Brain pericyte (primary cell): ENCODE measurements at places on chromosomes 5 and 9.

DNA sequence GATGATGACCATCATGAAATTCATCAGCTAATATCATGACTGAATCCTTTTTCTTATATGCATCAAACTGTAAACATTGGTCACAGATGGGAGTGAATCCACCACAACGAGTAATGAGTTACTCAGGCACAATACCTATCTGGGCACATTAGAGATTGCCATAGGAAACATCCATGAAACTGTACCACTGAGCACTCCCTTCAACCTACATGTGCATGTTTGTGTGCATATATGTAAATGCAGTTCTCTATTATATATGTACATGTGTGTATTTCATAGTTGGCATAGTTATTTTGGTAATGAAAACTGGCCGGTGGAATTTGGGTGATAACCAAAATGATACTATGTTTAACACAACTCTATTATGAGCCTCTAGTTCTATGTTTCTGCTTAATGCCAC is 387.3 kb upstream of the ARRDC3 start:
- no peak for DNase-seq

DNA sequence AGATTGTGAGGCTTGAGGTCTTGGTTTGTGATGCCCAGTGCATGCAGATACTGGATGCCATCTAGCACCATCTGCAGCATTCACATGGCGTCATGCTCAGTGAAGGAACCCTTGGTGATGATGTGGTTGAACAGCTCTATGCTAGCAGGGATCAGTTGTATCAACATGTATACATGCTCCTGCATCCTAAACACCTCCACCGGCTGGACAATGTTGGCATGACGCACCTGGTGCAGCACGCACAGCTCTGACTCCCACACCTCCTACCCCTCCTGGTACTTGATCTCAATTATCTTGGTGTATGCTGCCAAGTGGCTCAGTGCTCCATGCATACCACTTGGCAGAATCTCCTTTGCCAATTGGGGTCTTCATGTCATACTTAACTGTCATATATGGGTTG is 49.1 kb downstream of the MTREX start:
- DNase-seq: no peak

- no peak for DNase-seq
These were observed 20.2 kb upstream of the CEP78 start for GRCh38 chr9:78215706-78216105.

- DNase-seq: peak; percentile 38
These were observed 44.8 kb downstream of the ANXA2R start for GRCh38 chr5:42995360-42995751.

- DNase-seq: no peak
These were observed 41.8 kb upstream of the NEK6 start for GRCh38 chr9:124215956-124216355.

DNA sequence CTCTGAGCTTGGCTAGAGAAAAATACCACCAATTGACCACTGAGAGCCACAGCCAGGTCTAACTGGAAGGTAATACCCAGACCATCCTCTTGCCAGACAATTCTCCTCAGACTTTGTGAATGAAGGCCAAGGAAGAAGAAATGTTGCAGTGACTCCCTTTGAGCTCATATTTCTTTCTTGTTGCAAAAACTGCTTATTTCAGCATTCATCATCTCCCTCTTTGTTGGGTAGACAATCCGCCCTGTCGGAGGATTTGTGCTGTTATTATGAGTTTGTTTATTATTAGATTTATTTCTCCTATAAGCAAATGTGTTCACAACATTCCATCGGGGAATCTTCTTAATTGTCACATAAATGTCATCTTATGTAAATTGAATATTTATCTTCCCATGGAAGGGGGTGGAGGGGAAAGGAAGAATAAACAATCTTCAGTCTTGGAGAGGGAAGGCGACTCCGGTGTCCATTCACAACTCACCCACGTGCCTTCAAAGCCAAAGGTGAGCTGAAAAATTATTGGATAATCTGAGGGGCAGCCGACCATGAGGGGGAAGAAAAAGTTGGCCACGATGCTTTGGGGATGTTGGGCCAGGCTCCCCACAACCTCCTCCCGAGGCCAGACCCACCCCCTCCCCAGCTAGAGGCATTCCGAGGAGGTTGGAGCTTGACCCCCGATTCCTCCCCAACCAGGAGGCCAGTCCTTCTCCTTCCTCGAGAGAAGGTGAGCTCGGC is 1.8 kb upstream of the JADE2 start:
- no peak for DNase-seq

GRCh38 chr5:37929791-37930190 is 90.0 kb upstream of the GDNF start:
- no peak for DNase-seq

GRCh38 chr9:132414731-132415130 is 4.7 kb downstream of the CFAP77 start:
- no peak for DNase-seq

GRCh38 chr9:98873951-98874371 is 66.5 kb downstream of the GALNT12 start:
- no peak for DNase-seq

GRCh38 chr5:62621280-62621679 is 42.7 kb downstream of the LRRC70 start:
- DNase-seq: no peak
